Stimulated activated CD8-positive, alpha-beta memory T cell treated with anti-CD3 and anti-CD28 coated beads, Interleukin-4, amount 100 ng/mL, for 24 hours (primary cell): ENCODE measurements at places on chromosomes 5 and 9.

DNA sequence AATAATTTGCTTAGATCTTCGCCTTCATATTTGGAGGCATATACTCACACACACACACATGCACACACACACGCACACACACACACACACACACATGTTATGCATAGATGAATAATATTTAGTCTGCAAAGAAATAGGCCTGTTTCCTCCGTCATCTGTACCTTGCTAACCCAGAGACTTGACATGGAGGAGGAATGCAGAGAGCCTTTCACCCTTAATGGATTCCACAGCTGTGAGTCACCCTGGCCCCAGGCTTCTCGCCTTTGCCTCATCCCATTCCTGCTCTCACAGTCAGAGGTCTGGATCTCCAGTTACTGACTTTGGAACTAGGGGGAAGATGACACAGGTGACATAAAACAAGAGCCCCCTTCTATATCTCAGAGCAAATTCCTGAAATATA lies 29.7 kb downstream of the ZNF462 start:
- DNase-seq = no peak

DNA sequence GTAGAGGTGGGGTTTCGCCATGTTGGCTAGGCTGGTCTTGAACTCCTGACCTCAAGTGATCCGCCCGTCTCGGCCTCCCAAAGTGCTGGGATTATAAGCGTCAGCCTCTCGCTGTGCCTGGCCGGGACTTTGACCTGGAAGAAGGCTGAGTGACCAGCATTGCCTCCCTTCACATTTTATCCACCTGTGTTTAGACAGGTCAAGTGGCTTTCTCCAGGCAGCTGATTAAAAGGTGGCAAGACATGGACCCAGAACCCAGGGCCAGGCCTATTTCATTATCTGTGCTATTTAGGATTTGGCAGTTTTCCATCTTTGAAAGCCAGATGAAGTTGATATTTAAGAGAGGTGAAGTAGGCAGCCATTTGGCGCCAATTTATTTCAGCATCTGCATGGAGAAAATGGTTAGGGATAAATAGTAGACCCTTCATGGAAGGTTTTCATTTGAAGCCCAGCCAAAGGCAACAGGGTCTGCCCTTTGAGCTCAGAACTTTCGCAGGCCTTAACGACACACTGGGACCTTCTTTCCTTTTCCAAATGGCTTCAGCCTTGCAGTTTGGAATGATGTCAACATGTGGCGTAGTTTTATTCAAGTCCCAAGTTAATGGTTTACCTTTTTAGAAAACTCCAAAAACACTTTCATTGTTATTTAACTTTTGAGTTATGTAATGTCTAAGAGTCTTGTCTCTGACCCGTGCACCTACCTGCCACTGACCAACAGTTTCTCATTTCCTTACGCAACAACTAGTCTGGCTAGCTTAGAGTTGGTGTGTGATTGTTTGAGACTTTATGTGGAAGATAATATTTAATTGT lies 8.4 kb downstream of the DAPK1 start:
- DNase-seq = no peak

- DNase-seq = no peak
Measured at GRCh38 chr9:81028504-81028903, 660.8 kb downstream of the TLE1 start.

GRCh38 chr5:109558364-109558763 lies 131.4 kb upstream of the MAN2A1 start:
- DNase-seq = no peak

GRCh38 chr9:129107651-129108050 lies 2.9 kb downstream of the CRAT start:
- no peak for DNase-seq

GRCh38 chr5:128357226-128357625 lies 180.8 kb downstream of the FBN2 start:
- no peak for DNase-seq

GRCh38 chr5:106331415-106331814 lies 1339.3 kb downstream of the EFNA5 start:
- DNase-seq = no peak

DNA sequence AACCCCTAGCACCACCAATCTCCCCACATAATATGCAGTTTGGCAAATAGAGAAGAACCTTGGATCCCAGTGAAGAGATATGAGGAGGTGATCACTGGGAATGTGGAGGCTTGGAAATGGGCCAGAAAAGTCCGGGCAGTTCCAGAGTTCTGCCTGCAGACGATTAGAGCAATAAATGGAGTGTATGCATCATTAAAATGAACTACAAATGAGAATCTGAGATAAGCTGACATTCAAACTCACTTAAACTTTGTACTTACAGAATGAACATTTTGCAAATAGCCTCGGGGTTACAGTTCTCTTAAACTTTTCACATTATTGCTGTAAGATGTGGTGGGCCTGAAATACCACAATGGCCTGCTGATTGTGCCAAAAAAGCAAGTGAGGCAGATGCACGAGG lies 23.0 kb upstream of the LHFPL2 start:
- no peak for DNase-seq

DNA sequence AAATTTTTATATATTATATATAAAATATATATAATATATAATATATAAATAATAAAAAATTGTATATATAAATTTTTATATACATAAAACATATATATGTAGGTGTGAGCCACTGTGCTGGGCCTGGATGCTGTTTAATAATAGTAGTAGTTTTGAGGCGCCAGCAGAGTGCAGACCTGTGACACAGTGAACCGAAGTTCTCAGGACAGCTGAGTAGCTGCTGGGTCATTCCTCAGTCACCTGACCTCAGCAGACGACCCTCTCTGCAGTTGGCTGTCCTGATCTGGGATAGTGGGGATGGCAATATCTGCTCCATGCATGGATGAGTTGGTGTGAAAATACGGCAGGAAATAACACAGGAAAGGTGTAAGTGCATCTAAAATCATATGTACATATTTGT lies 3.3 kb upstream of the SNX18 start:
- DNase-seq = no peak

DNA sequence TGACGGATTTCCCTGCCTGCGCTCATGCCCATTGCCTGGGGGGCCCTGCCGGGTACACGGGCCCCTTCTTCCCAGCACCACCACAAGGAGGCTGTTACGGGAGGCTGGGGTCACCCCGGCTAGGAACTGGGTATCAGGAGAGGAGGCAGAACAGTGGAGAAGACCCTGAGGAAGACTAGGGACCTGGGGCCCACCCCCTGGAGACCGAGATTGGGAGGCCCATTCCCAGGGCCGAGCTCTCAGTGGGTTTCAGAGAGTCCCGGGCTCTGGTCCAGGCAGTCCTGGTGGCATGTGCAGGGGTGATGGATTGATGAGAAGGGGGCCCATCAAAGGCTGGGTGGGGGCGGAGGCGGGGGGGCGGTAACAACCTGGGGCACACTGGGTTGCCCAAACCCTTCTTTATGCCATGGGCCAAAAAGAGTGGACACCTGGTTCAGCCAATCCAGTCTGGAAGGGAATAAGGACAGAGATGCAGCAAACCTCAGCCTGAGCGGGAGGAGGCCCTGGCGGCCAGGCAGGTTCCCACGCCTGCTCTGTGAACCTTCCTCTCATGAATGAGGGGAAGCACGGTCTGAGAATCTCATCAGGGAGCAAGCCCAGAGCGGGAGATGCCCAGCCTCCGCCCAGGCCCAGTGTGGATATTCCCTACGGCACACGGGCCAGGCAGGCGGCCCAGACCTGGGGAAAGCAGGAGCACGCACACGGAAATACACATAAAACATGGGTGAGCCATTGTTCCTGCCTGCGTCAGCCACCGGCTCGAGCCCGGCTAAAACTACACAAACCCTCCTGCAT lies 785 bp upstream of the P4HA2 start:
- no peak for DNase-seq

DNA sequence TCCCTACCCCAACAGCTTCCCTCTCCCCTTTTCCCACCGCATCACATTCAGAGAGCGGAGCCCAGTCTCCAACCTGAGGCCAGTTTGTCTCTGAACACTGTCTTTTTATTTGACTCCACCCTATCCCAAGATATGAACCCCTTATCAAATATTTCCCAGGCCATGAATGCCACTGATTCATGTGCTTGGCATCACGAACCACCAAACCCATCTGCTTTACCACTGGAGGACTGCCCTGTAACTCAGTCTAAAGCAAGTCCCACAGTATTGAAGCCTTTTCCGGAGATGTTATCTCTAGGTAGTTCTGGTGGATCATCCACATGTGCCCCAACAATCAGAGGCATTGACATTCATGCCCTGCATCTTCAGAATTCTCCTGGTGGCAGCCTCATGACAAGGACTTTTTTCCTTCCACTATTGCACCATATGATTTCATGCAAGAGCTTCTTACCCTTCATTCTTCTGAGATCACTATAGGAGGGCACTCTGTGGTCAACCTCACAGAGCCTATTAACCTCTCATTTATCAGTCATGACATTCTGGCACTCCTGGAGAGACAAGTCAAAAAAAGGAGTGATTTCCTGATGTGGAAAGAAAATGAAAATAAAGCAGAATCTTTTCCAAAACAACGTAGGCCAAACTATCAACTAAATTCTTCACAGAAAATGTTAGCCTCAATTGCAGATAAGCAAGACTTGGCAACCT lies 12.3 kb upstream of the SPATA31D4 start:
- DNase-seq = no peak

- no peak for DNase-seq
Measured at GRCh38 chr5:54362992-54363625, 52.7 kb upstream of the ARL15 start.

DNA sequence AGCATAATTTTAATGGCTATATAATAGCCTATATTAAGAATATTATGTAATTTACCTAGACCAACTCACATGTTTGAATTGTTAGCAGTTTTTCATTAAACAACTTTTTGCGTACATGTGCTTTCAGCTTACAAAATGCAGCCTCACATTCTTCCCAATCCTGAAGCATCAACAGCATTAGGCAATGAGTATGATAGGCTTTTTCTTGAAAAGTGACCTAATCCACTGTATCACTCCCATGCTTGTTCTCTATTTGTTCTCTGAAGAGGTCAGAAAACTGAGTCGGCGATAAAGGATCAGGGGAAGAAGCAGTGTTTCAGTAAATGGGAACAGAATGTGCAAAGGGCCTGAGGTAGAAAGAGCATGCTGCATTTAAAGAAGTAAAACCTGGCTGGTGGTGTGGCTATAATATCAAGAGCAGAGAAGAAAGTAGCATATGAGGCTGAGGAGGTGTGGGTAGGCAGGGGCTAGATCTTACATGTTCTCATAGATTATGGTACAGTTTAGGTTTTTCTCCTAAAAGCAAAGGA lies 212.4 kb downstream of the SAXO1 start:
- no peak for DNase-seq

- DNase-seq = no peak
Measured at GRCh38 chr5:66904189-66904588, 292.4 kb downstream of the CD180 start.

DNA sequence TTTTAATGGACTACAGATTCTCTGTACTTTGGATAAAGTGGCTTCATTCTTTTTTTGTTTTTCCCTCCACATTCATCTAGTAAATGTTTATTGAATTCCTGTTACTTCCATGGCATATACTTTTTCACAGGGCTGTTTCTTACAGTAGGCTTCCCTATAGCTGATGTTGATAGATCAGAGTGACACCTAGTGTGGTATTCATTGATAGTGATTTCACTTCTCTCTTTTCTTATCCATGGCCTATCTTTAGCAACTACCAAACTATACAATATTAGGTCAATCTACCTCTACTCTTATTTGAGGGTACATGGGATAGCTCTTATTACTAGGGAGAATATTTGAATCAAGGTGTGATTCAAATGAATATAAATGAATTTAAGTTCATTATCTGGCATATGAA lies 35.8 kb downstream of the FSD1L start:
- no peak for DNase-seq

DNA sequence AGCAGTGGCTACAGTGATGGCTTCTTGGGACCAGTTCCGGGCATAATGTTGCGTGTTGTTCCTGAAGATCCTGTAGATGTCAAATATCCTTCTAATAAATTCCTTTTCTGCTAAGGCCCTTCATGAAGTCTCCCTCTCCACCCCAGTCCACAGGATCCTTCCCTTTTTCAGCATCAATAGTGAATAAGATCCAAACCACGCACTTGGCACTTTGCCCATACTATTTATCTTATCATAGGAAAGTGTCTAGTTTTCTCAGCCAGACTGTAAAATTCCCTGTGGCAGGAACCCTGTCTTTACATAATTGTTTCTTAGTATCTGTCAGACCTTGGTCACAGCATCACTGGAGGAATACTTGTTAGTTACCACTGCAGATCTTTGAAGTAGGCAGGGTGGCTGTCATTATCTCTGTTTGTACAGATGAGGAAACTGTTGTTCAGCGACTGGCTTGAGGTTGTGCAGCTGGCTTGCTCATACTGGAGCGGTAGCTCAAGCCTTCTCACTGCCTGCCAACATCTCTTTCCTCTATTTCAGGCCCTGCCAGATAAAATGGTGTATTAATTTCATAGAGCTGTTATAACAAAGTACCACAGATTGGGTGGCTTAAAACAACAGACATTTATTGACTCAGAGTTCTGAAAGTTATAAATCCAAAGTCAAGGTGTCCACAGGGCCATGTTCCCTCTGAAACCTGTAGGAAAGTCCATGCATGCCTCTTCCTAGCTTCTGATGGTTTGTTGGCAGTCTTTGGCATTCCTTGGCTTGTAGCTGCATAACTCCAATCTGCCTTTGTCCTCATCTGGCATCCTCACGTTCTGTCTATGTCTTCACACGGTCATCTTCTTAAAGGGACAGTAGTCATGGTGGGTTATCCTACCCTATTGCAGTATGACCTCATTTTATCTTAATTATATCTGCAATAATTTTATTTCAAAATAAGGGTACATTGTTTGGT lies 33.5 kb upstream of the APC start:
- DNase-seq = no peak

DNA sequence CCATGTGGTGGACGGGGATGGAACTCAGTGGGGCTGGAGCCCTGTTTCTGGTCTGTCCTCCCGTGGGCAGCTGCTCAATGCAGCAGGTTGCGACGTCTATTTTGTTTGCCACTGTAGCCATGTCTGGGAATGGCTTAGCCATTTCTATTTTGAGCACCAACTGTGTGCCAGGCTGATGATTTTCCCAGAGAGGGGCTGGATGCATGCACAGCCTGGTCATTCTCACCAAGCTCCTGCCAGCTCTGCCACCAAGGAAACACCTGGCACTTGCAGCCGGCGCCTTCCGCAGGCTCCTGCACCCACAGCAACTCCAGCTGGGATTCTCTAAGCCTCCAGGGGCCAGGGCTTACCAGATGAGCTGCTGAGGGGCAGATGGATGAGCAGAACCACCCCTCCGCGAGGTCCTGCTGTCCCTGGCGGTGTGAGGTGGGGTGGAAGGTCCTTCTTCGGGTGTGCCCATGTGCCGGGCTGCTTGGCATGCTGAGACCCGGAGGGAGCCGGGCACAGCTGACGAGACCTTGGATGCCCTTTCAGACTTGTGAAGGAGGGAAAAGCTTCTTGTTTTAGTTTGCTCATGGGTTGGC lies 151.2 kb downstream of the RXRA start:
- no peak for DNase-seq

DNA sequence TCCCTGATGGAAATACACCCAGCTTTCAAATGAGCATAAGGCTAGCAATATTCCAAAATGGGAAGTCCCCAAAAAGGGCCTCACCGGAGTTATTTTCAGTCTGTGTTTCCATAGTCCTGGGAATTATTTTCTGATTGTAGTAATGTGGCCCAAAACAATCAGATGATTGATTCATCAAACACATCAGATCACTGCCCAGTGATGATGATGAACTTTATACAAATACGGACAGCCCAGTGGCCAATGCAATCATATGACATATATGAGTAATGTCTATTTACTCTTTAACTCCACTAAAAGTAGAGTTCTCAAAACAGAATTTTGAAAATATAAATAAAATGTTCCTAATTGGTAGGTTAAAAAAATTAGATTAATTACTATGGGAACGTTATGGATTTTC lies 467.8 kb downstream of the ZNF608 start:
- DNase-seq = no peak
